ENCODE measurements at places on chromosomes 7 and 10.

- no peak for DNase-seq
Measured at GRCh38 chr10:127153181-127153580, 43.2 kb downstream of the INSYN2A start.

DNA sequence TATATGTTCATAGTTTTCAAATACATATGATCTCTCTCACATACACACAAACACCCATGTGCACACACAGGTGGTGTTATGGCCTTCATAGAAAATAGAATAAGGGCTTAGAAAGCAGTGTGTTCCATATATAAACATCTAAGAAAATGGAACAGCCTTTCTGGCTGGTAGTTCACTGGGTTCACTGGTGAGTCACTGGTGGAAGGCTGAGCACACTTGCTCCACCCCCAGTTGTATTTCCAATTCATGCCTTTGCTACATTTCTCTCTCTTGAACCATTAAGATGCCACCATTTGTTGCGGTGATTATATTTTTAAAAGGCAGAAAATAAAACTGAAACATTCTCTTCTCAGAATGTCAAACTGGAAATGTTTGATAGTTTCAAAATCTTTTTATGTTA is 252.1 kb downstream of the GLI3 start:
- no peak for DNase-seq

GRCh38 chr7:75624134-75624832 is 114.5 kb downstream of the HIP1 start:
- no peak for DNase-seq

DNA sequence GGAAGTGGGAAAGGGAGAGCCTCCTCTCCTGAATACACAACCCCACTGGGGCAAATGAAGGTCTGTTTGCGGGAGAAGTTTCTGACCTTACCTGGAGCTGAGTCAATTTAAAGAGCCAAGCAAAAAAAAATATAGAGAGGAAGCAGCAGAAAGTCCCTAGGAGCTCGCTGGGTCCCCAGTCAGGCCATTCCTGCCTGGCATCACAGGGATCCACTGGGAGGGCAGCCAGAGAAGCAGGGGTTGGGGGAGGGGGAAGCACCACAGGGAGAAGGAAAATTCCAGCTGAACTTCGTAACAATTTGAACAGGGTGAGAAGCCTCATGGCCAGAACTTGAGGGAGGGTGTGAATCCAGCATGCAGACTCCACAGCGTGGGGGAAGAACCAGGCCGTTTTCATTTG is 298.7 kb downstream of the LRRTM3 start:
- no peak for DNase-seq

GRCh38 chr10:29332061-29332760 is 43.3 kb downstream of the LYZL1 start:
- no peak for DNase-seq

DNA sequence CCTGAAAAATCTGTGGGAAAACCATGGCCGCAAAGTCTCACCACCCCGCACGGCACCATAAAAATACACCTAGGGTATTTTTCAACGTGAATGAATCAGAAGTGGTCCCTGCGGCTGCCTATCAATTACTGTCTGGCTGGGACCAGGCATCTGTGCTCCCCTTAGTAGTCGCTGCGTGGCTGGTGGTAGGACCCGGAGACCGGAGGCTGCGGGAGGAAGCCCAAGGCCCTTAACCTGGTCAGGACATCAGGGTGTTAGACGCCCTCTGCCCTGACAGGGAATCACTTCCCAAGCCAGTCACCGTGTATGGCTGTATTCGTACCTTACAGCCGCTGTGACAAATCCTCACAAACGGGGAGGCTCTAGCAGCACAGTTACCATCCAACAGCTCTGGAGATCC is 141.5 kb upstream of the PPP2R2D start:
- no peak for DNase-seq

GRCh38 chr10:4595719-4596319 is 230.2 kb upstream of the AKR1E2 start:
- DNase-seq, result no peak

- DNase-seq, result no peak
Measured at GRCh38 chr7:84638339-84638697, 443.7 kb upstream of the SEMA3A start.

DNA sequence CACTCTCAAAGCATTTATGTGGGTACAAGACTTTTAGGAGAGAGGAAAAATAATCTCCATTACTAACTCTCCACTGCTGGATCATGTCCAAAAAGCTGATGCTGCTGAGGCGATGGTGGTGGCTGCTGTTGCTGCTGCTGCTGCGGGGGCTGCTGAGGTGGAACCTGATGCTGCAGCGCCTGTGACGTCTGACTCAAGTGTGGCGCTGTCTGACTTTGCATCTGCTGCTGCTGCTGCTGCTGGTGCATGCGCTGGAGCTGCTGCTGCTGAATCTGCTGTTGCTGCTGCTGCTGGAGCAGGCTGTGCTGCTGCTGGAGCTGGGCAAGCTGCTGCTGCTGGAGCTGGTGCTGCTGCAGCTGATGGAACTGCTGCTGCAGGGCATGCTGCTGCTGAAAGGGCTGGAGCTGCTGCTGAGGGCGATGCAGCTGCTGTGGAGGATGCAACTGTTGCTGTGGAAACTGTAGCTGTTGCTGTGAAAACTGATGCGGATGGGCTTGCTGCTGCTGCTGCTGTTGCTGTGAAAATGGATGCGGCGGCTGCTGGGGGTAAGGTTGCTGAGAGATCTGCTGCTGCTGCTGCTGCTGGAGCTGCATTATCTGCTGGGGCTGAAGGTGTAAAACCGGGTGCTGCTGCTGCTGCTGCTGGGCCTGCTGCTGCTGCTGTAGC is 34.5 kb downstream of the PAXIP1 start:
- no peak for DNase-seq

DNA sequence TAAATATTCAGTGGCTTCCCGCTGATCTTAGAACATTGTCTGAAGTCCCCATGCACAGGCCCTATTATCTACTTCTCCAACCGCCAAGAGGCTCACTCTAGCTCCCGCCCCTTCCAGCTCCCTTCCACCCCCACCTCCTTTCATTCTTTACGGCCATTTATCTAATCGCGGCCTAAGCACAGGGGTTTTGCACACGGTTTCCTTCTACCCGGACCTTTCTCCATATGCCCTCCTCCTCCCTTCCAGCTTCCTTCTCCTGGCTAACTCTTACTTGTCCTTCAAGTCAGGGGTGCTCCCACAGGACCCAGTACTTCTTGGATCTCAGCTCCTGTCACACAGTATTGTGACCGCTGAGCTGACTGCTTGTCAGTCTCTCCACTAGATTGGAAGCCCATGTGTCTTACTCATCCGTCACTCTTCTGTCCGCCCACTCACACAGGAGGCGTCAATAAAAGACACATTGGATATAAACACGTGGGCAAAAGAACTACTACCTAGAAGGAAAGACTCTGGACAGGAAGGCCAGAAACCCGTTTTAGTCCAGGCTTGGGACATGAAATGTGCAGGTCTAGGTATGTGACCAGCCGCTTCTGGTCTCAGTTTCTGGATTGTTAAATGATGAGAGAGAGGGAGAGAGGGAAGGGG is 20.2 kb upstream of the HPS1 start:
- no peak for DNase-seq

GRCh38 chr10:125009661-125010161 is 67.8 kb downstream of the ZRANB1 start:
- no peak for DNase-seq

GRCh38 chr10:61904733-61905725 is 3.5 kb downstream of the ARID5B start:
- DNase-seq, result peak; percentile 88

GRCh38 chr10:106467506-106467905 is 697.0 kb downstream of the SORCS1 start:
- no peak for DNase-seq

GRCh38 chr7:148041156-148041555 is 549.4 kb upstream of the C7orf33 start:
- DNase-seq, result no peak

GRCh38 chr10:85795460-85795859 is 571.1 kb downstream of the GRID1 start:
- no peak for DNase-seq

- DNase-seq, result no peak
Measured at GRCh38 chr7:32143301-32143700, 73.1 kb upstream of the PDE1C start.

- no peak for DNase-seq
Measured at GRCh38 chr7:12237007-12237406, 25.9 kb downstream of the TMEM106B start.

DNA sequence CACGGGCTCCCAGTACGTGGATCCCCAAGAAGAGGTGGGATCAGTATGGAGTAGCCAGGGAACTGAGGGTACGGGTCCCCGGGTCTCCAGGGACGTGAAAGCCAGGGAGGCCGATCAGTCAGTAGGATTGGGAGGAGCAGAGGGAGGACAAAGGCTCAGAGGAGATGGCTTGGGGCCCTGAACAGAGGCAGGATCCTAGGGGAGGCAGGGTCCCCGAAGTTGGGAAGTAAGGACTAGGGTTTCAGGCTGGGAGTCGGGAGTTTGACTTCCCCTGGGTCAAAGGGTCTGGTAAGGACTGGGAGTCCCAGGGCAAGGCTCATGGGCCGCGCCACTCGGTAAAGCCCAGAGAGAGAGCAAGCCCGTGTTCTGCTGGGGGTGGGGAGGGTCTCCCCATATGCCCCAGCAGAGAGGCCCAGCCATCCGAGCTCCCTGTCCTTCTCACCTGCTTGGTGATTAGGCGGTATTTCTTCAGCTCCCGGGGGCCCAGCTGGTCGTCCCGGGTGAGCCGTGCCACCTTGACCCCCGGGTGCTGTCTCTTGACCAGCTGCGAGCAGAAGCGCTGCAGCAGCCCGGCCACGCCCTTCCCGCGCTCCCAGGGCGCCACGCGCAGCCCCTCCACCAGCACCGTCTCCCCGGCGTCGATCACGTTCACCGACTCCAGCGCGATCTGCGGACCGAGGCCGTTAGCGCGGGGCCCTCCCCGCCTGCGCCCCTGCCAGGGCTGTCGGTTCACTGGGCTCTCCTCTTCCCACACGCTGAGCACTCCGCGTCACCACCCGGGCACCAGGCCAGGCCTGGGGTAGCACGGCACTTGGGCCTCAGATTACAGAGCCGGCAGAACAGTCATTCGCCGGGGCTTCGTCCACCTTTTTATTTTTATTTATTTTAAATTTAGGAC is 7.0 kb downstream of the NAT16 start:
- DNase-seq, result peak; percentile 57

- no peak for DNase-seq
Measured at GRCh38 chr10:114542373-114542772, 115.7 kb downstream of the ABLIM1 start.

DNA sequence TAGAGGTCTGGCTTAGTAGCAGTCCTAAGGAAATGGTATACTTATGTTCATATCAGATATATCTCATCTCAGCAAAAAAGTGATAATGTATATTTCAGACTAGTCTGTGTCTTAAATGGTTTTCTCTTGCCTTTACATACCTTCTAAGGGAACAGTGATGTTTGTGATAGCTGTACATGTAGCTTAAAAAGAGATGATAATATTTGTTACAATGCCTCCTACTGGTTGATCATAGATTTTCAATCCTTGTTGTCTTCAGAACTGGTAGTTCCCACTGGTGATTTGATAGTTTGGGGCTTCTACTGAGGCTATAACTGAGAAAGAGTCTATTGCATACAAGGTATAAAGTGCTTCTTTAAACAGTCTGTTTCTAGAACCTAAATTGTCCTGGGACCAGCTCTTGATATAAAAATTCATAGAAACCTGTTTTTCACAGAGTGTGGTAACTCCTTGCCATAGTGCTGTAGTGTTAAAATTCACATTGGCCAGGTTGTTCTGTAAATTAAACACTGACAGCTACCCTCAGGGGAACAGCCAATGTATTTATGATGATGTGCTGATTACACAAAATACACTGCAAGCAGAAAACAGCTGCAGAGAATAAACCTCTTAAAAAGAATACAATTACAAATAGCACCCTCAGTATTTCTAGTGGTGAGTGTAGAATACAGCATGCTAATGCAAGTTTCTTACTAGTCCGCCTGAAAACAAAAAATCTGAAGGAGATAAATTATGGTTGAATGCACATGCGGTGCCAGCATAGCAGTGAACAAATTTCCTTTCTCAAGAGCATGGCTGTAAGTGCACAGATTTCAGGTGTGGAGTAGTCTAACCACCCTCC is 90.3 kb downstream of the BTRC start:
- no peak for DNase-seq

DNA sequence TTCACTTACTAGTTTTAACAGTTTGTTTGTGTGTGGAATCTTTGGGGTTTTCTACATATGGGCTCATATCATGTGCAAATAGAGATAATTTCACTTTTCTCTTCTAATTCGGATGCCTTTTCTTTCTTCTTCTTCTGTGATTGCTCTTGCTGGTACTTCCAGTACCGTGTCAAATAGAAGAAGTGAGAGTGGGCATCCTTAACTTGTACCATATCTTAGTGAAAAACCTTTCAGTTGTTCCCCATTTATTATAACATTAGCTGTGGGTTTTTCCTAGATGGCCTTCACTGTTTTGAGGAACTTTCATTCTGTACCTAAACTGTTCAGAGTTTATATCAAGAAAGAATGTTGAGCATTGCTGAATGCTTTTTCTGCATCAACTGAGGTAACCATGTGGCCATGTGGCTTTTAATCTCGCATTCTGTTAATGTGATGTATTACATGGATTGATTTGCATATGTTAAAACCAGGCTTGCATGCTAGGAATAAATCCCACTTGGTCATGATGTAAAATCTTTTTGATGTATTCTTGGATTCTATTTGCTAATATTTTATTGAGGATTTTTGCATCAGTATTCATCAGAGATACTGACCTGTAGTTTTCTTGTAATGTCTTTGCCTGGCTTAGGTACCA is 78.7 kb downstream of the FAM107B start:
- DNase-seq, result no peak

DNA sequence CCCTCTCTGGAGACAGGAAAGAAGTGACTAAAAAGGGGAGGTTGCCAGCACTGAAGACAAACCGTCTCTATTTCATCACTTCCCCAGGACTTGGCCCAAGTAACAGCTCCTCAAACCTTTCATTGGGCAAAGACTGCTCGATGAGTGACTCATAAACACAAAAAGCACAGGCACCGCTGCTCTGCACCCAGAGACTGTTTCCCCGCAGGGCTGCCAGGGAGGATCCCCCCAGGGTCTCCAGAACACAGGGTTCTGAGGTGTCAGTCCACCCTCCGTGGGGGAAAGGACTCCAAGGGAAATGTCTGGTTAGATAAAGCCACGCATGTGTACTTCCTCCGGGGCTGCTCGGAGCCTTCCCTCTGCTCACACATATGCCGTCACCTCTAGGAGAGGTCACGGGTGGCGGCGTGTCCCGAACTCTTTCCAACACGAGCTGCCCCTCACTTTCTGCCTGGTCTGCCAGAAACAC is 59.9 kb downstream of the INSIG1 start:
- no peak for DNase-seq

Data from activated naive CD4-positive, alpha-beta T cell treated with anti-CD3 and anti-CD28 coated beads for 36 hours (primary cell).